Type B pancreatic cell (in vitro differentiated cells): ENCODE measurements at places on chromosomes 1 and 21. TPM values are rescaled to one million over a fixed set of nuclear protein-coding genes. Genes with fewer than 3 reads are reported as not detected.

DNA sequence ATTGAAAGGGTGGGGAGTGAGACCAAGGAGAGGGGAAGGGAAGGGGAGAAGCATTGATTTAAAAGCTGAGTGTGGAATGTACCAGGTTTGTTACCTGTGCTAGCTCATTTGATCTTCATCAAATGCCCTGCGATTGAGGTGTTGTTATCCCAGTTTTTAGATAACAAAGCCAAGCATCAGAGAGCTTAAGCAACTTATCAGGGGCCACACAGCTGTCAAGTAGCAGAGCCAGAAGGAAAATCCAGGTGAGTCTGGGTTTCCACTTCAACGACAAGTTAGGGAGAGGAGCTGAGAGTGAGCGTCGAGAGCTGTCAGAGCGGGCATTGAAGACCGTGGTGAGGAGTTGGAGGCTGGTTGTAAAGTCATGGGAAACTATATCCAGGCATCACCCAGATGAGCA is 146.9 kb upstream of the IRF2BP2 start:
- no peaks in the 10 kb centered on the region for H3K36me3 ChIP-seq
- peaks cover 26% of the 10 kb centered on the region for H3K4me1 ChIP-seq
- no peak overlapping the region for H3K27ac ChIP-seq

- no peaks in the 10 kb centered on the region for H3K36me3 ChIP-seq
- H3K4me3 ChIP-seq: no peak overlapping the region
- H3K27me3 ChIP-seq: peaks cover 11% of the 10 kb centered on the region
- no peak for DNase-seq
- no peak overlapping the region for H3K27ac ChIP-seq
- peaks cover 22% of the 10 kb centered on the region for H3K4me1 ChIP-seq
Measured at GRCh38 chr1:81232420-81232819, 568.3 kb upstream of the ADGRL2 start.

GRCh38 chr1:3217181-3217641 is 148.2 kb downstream of the PRDM16 start:
- peaks cover 49% of the 10 kb centered on the region for H3K4me1 ChIP-seq
- H3K4me3 ChIP-seq: no peak overlapping the region
- no peak for DNase-seq
- H3K27me3 ChIP-seq: peaks cover 38% of the 10 kb centered on the region

Gene TMEM269
- 0.41 and 0.57 TPM in 2 replicates for total RNA-seq
